ENCODE measurements at places on chromosomes 1 and 21.

DNA sequence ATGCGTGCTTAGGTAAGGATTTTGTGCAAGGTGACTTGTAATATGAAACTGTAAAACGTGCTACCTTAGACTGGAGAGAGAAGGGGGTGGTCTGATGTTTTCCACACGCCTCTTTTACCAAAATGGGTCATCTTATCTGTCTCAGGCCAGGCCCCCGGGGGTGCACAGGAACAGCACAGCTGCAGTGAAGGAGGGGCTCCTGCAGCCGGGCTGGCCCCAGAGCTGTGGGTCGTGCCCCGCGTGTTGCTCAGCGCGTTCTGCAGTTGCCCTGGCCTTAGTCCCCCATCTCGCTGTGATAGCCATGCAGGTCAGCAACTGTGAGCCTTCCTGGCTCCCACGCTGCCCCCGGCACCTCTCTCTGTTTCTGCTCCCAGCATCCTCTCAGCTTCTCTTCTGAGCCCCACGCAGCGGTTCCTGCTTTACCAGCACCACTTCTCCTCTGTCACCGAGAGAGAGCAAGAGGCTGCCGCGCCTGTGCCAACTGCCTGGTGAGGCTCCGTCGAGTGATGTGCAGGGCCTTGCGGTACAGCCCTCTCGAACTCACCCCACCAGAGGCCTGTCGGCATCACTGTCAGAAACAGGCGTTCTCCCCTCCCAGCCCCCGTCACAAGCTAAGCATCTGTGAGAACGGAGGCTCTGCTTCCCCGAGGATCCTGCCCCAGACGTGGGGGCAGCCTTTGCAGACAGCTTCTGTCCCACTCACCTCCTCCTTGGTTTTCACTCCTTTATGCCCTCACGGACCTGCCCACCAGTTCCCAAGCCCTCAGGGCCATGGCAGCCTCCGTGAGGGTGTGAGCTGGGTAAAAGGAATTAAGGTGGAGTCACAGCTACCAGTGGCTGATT is 73.3 kb downstream of the ADARB1 start:
- DNase-seq, result no peak

GRCh38 chr1:202711949-202712635 is 1.8 kb upstream of the SYT2 start:
- no peak for DNase-seq

DNA sequence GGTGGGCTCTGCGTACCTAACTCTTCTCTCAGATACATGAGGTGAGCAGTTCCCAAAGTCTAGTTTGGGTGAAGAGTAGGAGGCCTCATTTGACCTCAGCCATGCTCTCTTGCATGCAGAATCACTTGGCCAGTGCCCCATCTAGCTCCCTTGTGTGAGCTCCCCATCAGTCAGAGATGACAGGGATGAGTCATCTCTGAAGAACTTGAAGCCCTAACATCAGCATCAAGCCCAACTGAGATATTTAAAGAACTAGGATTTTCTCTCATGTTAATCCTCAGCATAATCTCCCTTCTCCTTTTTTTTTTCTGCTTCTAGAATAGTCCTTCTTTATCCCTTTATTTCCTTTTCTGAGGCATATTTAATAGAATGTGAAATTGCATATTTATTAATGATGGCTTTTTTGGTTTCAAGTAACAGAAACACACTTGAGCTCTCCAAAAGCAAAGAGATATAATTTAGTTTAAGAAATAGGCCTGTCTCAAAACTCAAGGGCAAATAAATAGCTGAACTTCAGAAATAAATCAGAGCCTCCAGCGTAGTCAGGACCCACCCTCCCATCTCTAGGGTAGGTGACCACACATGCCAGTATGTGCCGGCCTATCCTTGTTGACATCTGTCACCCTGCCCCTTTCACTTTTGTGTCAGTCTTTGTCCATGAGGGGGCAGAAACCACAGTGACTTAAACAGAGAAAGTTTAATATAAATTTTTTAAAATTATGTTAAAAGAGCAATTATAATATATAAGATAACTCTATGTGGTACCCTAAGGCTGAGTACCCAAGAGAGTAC is 112.3 kb downstream of the TSEN15 start:
- DNase-seq, result peak; percentile 84

- DNase-seq, result no peak
Measured at GRCh38 chr1:91054780-91055481, 33.1 kb upstream of the ZNF644 start.

- no peak for DNase-seq
Measured at GRCh38 chr1:106717591-106717990, 338.9 kb upstream of the PRMT6 start.

GRCh38 chr1:19315378-19316198 is 3.5 kb downstream of the SLC66A1 start:
- DNase-seq, result peak; percentile 47

GRCh38 chr1:153532769-153533599 is 2.8 kb downstream of the S100A6 start:
- DNase-seq, result peak; percentile 90

DNA sequence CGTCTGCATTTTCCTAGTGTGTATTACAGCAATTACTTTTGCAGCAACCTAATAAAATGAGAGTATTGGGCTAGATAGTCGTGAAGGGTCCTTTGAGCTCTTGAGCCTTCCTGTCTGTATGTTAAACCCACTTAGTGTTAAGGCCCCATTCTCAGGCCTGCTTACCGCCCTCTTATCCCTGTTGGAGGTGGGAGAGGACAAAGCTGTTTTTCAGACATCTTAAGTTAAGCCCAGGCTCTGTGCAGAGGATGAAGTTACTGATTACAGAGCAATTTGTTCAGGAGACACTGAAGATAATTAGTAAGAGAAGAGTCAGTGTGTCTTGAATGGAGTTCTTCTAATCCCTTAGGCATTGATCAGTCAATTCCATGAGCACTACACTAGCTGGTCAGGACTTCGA is 114.6 kb downstream of the UCK2 start:
- no peak for DNase-seq

GRCh38 chr1:170166518-170167180 is 20.9 kb downstream of the NTMT2 start:
- DNase-seq, result no peak

DNA sequence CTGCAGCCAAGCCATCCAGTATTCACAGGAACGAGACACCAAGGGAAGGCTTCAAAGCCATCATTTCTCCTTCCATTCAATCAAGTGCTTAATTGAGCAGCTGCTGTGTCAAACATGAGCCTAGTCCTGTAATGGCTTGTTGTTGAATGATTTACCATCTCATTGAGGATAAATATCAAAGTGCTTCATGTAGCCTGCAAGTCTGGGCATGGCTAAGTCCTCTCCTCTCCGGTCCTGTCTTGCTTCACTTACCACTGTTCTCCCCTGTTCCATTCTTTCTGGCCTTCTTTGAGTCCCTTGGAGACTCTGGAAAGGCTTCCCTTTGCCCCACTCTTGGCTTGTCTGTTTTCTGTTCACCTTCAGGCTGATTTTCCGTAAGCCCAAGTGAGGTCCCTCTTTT is 279.8 kb downstream of the PBX1 start:
- no peak for DNase-seq

GRCh38 chr1:106548726-106549125 is 507.7 kb upstream of the PRMT6 start:
- no peak for DNase-seq

GRCh38 chr1:6623269-6623965 is 1.3 kb upstream of the THAP3 start:
- no peak for DNase-seq

DNA sequence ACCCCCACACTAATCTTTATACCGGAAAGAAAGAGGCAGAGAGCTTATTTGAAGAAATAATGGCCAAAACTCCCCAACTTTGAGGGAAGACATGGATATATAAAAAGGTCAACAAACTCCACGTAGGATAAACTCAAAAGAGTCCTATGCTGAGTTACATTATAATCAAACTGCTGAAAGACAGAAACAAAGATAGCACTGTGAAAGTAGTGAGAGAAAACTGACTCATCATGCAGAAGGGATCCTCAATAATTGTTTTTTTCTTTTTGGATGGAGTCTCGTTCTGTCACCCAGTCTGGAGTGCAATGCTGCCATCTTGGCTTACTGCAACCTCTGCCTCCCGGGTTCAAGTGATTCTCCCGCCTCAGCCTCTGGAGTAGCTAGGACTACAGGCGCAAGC is 48.5 kb upstream of the TTC39A start:
- no peak for DNase-seq

DNA sequence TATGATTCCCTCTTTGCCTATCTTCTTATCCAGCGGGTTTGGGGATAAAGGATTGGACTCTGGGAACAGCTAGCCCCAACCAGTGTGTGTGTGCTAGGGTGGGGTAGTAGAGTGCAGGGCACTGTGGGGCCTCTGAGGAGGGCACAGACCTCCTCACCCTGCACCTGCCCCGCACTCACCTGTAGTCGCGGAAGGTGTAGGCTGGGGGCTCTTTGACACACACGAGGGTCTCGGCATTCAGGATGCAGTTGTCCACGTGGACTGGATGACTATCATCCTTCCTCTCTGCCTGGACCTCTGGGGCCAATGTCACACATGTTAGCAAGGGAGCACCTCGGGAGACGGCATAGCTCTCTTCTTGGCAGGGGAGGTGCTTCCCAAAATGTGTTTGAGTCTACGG is 8.0 kb upstream of the CLDN19 start:
- DNase-seq, result no peak

GRCh38 chr21:25890001-25890400 is 155.2 kb downstream of the GABPA start:
- no peak for DNase-seq

DNA sequence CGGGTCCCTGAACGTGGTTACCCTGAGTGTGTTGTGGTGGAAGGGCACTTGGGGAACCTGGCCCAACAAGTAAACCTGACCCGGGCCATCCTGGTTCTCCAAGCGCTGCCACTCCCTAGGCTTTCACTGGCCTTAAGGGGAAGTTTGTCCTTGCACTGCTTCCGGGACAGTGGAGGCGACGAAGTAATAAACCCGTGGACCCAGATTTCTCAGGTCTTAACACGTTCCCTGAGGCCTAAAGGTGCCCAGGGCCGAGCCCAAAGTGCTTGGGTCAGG is 261 bp upstream of the CCDC24 start:
- no peak for DNase-seq

GRCh38 chr1:43541721-43542401 is 11.2 kb downstream of the PTPRF start:
- peak; percentile 90 for DNase-seq

DNA sequence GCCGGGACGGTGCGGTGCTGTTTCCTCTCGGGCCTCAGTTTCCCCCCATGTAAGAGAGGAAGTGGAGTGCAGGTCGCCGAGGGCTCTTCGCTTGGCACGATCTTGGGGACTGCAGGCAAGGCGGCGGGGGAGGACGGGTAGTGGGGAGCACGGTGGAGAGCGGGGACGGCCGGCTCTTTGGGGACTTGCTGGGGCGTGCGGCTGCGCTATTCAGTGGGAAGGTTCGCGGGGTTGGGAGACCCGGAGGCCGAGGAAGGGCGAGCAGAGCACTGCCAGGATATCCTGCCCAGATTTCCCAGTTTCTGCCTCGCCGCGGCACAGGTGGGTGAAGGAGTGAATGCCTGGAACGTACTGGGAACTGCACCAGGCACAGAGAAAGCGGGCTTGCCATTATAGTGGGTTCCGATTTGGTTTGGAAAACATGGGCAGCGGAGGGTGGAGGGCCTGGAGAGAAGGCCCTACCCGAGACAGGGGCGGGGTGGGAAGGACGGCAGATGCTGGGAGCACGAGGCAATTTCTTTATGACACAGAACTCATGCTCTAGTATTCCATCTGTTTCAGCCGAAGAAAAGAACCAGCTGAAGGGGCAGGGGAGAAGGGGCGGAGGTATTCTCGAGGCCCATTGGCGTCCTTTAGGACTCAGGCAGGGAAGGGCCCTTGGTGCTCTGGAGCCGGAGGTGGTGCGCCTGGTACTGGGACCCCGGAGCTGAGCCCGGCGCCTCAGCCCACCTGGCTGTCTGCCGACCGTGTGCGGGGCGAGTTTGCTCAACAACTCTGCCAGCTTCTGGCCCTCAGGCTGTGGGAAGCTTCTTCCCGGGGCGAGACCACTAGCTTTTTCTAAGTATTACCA is 960 bp downstream of the PCSK9 start:
- DNase-seq, result no peak

GRCh38 chr1:220003610-220004299 is 42.5 kb downstream of the EPRS1 start:
- no peak for DNase-seq

DNA sequence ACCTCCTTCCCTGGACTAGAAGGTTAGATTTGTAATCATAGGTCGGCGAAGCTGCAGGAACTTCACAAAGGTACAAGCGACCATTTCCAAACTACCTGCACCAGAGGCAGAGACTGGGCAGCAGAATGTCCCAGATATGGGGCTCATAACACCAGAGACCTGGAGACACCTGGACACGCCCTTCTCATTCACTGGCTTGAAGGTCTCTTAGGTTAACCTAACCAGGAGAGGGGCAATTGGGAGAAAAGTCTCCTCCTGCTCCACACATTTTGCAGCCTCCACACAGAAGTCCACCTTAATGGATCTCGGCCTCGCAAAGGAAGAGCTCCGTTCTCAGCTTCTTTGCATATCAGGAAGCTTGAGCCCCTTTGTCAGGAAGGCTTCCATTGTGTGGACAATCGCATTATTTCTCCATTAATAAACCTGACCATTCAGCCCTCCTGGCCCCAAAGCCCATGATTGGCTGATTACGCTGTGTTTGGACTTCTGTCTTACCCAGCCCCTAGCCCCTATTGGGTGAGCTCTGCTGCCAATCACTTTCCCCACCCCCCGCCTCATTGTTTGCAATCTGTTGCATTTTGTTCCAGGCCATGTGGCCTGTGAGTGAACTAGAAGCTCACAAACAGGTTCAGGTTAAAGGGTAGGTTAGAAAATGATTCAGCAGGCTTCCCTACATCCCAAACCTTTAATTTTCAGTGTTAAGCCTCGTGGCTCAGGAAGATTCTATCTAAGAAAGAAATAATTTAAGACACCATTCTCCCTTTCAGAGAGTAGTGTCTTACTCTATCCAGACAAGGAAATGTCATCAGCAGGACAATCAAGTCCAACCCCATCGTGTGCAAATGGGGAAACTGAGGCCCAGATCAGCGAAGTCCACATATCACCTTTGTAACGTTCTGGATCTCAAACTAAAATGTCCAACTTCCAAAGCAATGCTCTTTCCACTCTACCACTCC is 2.8 kb downstream of the MYCL start:
- DNase-seq, result peak; percentile 53

- no peak for DNase-seq
Measured at GRCh38 chr1:206446688-206447421, 23.4 kb upstream of the IKBKE start.

- DNase-seq, result no peak
Measured at GRCh38 chr1:36588972-36589371, 106.3 kb upstream of the CSF3R start.

DNA sequence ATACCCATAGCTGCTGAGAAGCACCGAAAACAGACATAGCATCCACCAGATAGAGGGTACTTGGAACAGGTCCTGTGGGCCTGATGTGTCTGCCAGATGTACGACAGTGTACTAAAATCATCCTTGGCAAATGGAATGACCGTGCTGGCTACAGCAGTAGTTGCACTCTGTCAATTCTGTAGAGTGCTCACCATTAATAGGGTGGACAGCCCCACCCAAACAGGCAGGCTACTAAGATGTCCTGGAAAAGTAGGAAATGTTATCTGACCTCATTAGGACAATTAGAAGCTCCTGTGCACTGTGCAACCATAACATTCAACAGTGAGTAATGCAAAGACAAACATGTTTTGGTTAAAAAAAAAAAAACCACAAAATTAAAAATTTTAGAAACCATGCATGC is 106.2 kb downstream of the PTPN14 start:
- DNase-seq, result peak; percentile 42

GRCh38 chr1:54577612-54578011 is 29.6 kb downstream of the ACOT11 start:
- DNase-seq, result no peak
